Hematopoietic multipotent progenitor cell treated with erythropoietin and hydrocortisone succinate and interleukin-3 and kit ligand, for 15 days (in vitro differentiated cells): ENCODE measurements at places on chromosomes 11 and 22.
A peak's percentile ranks its signal among the peaks of the same experiment; 100 is the strongest.

DNA sequence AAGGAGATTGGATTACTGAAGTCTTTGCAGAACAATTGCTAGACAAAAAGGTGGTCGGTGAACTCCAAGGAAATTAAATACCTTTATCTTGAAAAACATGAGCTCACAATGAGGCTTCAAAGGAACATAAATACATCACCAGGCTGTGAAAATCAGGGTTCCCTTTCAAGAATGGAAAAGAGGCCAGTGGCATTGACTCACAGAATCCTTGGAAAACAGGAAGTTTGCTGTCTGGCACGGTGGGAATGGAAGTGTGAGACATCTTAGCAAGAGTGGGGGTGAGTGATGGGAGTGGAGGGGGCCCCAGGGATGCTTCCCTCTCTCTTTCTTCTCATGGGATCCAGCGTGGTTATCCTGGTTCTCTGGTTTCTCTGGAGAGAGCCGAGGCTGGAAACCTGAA lies 48.9 kb upstream of the TBCEL start:
- no peak for DNase-seq

- no peak for DNase-seq
These were observed 7.7 kb upstream of the SIPA1 start for GRCh38 chr11:65630215-65630614.

DNA sequence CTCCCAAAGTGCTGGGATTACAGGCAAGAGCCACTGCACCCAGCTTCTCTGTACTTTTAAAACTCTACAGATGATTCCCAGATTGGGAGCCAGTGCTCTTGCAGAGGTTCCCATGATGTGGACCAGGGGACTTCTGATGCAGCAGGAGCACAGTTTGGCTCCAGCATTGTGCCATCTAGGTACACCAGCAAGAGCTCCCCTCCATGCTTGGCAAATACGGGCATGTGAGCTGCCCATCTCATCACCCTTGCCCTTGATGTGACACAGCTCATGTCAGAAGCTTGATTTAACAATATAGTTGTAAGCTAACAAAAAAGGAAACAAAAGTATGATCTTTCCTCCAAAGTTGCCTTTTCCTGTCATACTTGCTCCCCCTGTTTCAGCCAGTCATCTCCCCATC lies 28.7 kb downstream of the SNU13 start:
- no peak for DNase-seq

- no peak for DNase-seq
These were observed 5.3 kb upstream of the TBC1D22A start for GRCh38 chr22:46757104-46757503.

DNA sequence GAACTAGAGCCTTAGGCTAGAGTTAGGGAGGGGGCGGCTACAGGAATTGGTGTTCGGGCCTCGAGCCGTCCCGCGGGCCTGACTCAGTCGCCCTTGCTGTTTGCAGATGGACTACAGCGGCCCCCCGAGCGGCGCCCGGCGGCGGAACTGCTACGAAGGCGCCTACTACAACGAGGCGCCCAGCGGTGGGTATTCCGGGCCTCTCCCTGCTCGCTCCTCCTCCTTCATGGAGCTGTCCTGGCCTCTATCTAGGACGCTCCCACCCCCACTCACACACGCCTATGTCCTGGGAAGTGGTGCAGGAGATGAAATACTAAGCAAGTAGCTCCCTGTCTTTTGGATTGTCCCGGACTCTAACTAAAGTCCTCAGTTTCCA lies 1.4 kb downstream of the MYOD1 start:
- DNase-seq = no peak

- no peak for DNase-seq
These were observed 90.4 kb downstream of the CWC15 start for GRCh38 chr11:94882931-94883330.

- no peak for DNase-seq
These were observed 34.7 kb upstream of the CSNK2A3 start for GRCh38 chr11:11387622-11388305.

GRCh38 chr11:60841797-60842667 lies at the start of gene CCDC86:
CCDC86 (plus strand) TSS chr11:60842113; CDS start chr11:60842125, 12 bp downstream.
- DNase-seq = peak; percentile 93

- DNase-seq = no peak
These were observed 31.3 kb downstream of the AMBRA1 start for GRCh38 chr11:46562527-46562926.

DNA sequence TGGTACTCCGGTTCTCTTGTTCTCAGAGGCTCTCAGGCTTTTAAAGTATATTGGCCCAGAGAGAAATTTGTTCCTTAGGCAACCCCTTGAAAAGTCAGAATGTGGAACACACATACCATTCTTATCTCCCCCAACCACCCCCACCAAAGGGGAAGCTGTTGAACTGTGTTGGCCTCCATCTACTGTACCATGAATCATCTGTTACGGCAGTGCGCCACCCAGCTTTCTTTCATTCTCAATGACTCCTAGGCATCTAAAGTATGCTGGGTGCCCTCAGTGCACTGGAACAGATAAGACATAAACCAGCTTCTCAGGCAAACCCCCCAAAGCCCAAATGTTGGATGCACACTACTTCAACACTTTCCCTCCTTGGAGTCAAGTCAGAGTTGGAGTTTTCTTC lies 696.2 kb upstream of the TENM4 start:
- no peak for DNase-seq

- no peak for DNase-seq
These were observed 89.5 kb downstream of the KCNQ1 start for GRCh38 chr11:2534134-2534956.

- DNase-seq = no peak
These were observed 49.3 kb upstream of the CD44 start for GRCh38 chr11:35089666-35090065.
